ENCODE measurements at places on chromosomes 1 and 21.

DNA sequence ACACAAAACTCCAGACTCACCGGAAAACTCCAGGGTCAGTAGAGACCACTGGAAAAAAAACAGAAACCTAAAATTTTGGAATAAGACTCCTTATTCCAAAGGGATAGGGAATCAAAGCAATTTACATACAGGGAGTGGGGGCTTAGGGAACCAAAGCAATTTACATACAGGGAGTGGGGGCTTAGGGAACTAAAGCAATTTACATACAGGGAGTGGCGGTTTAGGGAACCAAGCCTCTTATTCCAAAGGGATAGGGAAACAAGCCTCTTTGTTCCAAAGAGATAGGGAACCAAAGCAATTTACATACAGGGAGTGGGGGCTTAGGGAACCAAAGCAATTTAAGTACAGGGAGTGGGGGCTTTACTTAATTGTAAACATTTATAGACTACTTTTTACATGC, 28.4 kb upstream of the TTLL7 start:
- no peak for DNase-seq

GRCh38 chr21:33268393-33268736, 2.2 kb downstream of the IL10RB start:
- no peak for DNase-seq

DNA sequence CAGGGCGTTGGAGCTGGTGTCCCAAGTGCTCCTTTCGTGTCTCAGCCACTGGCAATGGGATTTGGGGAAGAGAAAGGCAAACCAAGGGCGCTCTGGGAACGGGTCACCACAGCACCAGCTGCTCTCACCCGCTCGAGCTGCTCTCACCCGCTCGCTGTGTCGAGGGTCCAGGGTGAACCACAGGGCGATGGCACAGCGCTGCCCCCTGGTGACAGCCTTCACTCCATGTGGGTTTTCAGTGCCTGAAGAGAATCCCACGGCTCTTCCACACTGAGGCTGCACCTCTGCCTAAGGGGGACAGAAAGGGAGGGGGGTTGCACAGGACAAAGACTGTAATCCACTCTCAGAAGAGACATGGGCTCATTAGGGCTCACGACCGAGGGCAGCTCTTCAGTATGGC, 7.1 kb upstream of the CLDN19 start:
- no peak for DNase-seq

DNA sequence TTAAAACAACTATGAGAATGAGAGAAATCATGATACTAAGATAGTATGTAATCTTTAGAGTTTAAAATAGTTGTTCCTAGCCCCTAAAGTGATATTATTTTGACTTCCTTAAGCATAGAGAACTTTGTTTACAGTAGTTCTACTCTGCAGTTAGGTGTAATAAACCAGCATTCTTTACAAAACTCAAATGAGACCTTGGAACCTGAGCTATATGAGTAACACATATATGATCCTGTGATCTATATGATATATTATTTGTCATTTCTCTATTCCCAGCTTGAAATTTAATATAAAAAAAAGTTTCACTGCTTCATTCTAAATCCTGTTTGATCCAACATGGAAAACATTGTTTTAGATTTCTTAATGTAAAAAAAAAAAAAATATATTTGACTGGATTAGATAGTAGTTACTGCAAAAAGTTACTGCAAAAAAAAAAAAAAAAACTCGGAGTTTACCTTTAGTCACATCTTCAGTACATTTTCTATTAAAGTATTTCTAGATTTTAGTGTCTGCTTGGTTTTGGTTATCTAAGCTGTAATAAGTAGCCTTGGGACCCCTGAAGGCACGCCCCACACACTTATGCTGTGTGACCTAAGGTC, 463.8 kb downstream of the USP25 start:
- no peak for DNase-seq

DNA sequence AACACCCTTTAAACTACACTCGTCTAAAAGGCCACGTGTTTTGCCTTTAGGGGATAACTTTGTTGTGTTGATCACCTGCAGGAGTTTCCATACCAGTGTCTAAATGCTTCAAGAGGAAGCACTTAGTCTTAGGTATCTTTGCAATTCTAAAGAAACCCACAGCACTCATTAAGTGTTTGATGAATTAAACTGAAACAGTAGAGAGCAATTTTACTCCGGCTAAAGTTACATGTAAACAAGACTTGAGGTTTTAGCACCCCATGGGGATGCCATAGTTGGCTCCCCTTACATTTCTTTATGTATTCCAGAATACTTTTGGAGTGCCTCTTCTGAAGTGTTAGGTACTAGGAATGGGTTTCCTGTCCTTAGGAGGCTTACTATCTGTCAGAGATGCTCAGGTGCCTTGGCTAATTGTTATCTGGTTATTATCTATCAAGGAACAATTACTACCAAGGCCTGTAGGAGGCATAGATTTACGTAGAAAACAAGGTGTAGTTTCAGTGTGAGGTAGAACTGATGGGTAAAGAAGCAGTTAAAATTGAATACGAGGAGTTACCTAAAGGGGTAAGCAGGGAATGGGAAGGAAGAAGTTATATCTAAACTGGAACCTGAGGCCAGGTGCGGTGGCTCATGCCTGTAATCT, 176.8 kb upstream of the SAMSN1 start:
- no peak for DNase-seq

DNA sequence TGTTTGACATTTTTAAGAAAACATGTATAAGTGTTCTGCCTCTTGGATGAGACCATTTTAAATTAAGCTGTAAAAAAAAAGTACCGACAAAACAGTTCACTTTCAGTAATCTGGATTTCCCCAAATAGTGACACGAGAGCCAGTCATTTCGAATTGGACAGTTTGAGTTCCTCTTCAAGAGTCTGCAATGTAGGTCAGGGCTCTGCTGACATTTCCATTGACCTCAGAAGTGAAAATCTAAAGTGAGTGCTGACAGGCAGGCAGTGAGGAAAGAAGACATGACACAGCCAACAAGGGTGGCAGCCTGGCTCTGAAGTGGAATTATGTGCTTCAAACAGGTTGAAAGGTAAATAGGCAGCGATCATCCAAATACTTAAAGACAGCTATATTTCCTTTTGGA, at the start of gene IL23R:
TSS of gene IL23R (plus strand) at position 259 of the 400 bp plus-strand sequence. CDS start 1,667 bp downstream, outside the sequence.
- no peak for DNase-seq

Measured in stimulated activated CD8-positive, alpha-beta memory T cell treated with anti-CD3 and anti-CD28 coated beads, Interleukin-7, amount 100 ng/mL, for 1 hour (primary cell).